Type B pancreatic cell (in vitro differentiated cells): ENCODE measurements at places on chromosomes 4 and X. TPM values are rescaled to one million over a fixed set of nuclear protein-coding genes. Genes with fewer than 3 reads are reported as not detected.

Gene GC
- 71.9 and 245 TPM in 2 replicates for total RNA-seq

Gene NDUFA1
- 81.9 and 117 TPM in 2 replicates for total RNA-seq

Gene FAM47C
- not detected in 2 replicates for total RNA-seq

Gene DDX53
- total RNA-seq = not detected in 2 replicates

Gene LDB2
- total RNA-seq = 1.5 and 31.5 TPM in 2 replicates

- DNase-seq = no peak
Observed at GRCh38 chrX:30643313-30643821, 9.9 kb upstream of the GK start.

DNA sequence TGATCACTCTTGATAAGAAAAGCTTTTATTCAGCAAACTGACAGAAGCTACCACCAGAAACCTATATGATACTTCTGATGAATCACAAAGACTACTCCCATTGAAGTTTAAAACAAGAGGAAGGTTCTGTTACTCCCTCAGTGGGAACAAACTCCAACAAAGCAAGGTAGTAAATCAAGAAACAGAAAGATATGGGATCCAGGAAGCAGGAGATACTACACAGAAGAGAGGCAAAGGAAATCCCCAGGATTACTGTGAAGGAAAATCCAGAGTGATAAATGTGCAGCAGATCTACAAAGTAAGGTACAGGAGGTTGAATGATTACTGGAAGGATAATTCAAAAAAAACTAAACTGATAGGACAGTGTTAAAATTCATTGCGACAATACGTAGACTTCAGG, 222.4 kb downstream of the HHIP start:
- no peak for DNase-seq

- no peak for DNase-seq
Observed at GRCh38 chr4:82998898-82999297, 11.7 kb downstream of the LIN54 start.
